Muscle of leg (tissue), 16 donors: ENCODE measurements at places on chromosomes 12 and 14. TPM values are rescaled to one million over a fixed set of nuclear protein-coding genes. Genes with fewer than 3 reads are reported as not detected.

DNA sequence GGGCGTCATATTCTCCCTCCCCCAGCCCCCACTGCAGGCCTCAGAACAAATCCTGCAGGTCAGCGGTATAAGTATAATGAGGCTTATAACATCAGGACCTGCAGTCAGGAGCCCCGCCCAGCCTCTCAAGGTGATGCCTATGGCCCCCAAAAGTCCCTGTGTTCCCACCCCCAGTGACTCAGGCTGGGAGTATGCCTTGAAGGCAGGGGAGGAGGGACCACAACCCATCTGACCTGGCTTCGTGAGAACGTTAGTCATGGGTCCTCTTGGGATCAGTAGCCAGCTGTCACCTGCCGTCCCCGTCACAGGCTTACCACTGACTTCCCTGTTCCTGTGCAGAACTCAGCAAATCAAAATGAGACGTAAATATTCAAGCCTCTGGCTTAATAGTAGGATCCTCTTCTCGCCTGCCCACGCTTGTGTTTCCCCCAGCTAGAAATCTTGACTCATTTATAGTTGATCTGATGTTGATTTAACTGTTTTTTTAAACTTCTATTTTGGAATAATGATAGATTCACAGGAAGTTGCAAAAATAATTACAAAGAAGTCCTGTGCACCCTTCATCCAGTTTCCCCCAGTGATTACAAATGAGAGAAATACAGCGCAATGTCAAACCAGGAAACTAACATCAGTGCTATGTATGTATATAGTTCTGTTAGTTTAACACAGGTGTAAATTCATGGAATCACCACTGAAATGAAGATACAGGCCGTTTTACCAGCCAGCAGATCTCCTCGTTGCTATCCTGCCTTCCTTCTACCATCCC, 107.5 kb downstream of the ADGRD1 start:
- H3K4me3 ChIP-seq, result no peak overlapping the region
- peaks cover 2% of the 10 kb centered on the region for H3K27me3 ChIP-seq
- H3K4me1 ChIP-seq, result peaks cover 5% of the 10 kb centered on the region
- no peak overlapping the region for H3K27ac ChIP-seq

The SERPINA3 gene
- 0.09 TPM for total RNA-seq

GRCh38 chr14:94051779-94052178, 25.6 kb downstream of the OTUB2 start:
- H3K27ac ChIP-seq, result no peak overlapping the region
- H3K27me3 ChIP-seq, result no peaks in the 10 kb centered on the region
- DNase-seq, result no peak

- H3K4me3 ChIP-seq, result peak within 1 kb of the TSS; percentile 97
- no peaks in the 10 kb centered on the region for H3K27me3 ChIP-seq
- H3K27ac ChIP-seq, result peak within 1 kb of the TSS; percentile 96
- DNase-seq, result peak; percentile 95
- H3K36me3 ChIP-seq, result peaks cover 6% of the 10 kb centered on the region
Measured at GRCh38 chr12:109477185-109477962, at the start of the genes KCTD10 and UBE3B. Gene KCTD10 (minus strand): TSS chr12:109477300. CDS start chr12:109477262, 38 bp downstream. Gene UBE3B (plus strand): TSS chr12:109477634. CDS start chr12:109483552, 5,918 bp downstream.

- no peaks in the 10 kb centered on the region for H3K4me1 ChIP-seq
- H3K27me3 ChIP-seq, result peaks cover 3% of the 10 kb centered on the region
- no peak for DNase-seq
- H3K36me3 ChIP-seq, result no peaks in the 10 kb centered on the region
- H3K4me3 ChIP-seq, result no peak overlapping the region
Measured at GRCh38 chr12:68067762-68068376, 78.6 kb downstream of the IFNG-AS1 start.

The CSRP2 gene
- 40.8 TPM for total RNA-seq

The MYH6 gene
- total RNA-seq, result 0.66 TPM

The SMIM41 gene
- total RNA-seq, result 0.13 TPM

The GZMH gene
- total RNA-seq, result 0.40 TPM

The SIX1 gene
- 46.2 TPM for total RNA-seq

DNA sequence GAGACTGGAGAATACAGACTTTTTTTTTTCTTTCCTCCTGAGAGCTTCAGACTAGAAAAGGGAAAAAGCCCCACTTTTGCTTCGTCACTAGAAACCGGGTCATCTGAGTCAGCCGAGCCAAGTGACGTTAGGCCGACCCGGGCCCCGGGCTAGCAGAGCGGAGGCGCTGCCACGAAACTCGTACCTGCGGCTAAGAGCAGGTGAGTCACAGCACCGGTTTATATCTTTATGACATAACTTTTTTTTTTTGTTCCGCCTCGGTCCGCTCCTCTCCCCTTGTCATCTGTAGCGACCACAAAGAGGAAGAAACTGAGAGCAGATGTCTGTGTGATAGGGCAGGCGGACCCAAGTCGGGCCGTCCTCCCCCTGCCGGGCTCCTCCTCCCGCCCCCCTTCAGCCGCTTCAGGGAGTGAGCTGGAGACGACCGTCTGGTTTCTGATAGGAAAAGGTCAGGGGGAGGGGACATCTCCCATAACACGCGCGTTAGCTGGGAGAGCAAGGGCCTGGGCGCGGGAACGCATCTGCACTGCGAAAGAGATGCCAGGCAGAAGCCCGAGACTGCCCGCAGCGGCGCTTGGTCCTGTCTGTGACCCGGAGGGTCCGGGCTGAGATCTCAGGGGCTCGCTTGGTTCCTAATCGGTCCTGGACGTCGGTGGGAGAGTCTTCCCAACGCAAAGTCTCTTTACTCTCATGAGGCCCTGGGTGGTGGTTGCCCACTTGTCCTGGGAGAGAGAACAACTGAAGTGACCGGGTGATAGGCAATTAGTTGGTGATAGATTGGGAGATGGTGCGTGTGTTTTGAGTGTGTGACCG, 586 bp downstream of the TTC6 start:
- H3K27me3 ChIP-seq, result peaks cover 94% of the 10 kb centered on the region
- DNase-seq, result no peak
- H3K36me3 ChIP-seq, result no peaks in the 10 kb centered on the region
- peaks cover 40% of the 10 kb centered on the region for H3K4me1 ChIP-seq

DNA sequence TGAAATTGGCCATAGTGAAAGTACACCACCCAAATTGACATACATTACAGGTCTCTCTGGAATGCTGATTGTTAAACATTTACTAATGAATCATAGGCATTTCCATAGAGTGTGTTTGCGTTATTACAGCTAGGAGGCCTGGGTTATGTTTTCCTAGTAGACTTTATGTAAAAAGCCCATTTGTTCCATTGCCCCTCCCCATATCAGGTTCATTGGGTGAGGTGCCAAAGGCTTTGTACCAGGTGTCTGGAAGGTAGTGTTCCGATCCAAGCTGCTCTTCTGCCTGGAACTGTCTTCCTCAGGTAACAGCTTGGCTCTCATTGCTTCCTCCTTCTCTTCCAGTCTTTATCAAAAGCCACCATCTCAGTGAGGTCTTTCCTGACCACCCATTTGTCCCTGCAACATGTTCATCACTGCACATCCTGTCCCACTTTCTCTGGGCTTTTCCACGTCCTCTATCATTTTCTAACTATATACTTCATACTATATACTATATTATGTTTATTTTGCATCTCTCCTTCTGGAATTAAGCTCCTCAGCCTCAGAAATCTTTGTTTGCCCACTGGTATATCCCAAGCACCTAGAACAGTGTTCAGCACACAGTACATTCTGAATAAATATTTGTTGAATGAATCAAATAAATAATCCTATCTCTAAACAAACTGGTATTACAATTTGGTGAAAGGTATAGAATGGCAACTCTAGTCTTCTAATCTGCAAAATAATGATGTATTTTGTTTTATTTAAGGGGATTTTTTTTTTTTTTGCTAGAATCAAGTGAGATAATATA, 252.3 kb downstream of the KTN1 start:
- no peak for DNase-seq
- no peak overlapping the region for H3K4me3 ChIP-seq
- peaks cover 2% of the 10 kb centered on the region for H3K27me3 ChIP-seq
- H3K27ac ChIP-seq, result no peak overlapping the region
- H3K4me1 ChIP-seq, result no peaks in the 10 kb centered on the region

DNA sequence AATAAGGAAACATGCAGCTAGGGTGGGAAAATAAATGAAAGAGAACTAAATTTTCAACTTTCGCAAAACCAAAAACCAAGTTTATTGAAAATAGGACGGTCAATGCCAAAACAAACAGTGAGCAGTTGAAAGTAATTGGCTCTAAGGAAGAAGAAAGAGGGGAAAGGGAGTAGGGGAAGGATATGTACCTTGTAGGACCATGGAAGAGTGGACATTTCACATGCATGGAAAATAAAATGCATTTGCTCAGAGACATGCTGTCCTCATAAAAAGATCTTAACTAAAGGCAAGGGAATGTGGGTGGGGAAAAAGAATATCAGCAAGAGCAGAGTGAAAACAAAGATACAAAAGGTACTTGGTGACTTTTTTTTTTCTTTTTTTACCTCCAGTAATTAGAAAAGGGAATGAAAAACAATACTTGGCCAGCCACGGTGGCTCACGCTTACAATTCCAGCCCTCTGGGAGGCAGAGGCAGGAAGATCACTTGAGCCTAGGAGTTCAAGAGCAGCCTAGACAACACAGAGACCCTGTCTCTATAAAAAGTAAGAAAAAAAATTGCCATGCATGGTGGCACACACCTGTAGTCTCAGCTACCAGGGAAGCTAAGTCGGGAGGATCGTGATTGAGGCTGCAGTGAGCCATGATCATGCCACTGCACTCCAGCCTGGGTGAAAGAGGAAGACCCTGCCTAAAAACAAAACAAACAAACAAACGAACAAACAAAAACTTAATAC, 6.6 kb downstream of the TXNDC16 start:
- DNase-seq, result no peak
- H3K27me3 ChIP-seq, result no peaks in the 10 kb centered on the region
- H3K4me3 ChIP-seq, result no peak overlapping the region
- no peaks in the 10 kb centered on the region for H3K4me1 ChIP-seq
- H3K27ac ChIP-seq, result no peak overlapping the region

- no peak for DNase-seq
- H3K27me3 ChIP-seq, result no peaks in the 10 kb centered on the region
- H3K4me3 ChIP-seq, result no peak overlapping the region
- no peaks in the 10 kb centered on the region for H3K4me1 ChIP-seq
- no peaks in the 10 kb centered on the region for H3K36me3 ChIP-seq
- H3K27ac ChIP-seq, result no peak overlapping the region
Measured at GRCh38 chr12:67999244-67999643, 10.0 kb downstream of the IFNG-AS1 start.

- H3K36me3 ChIP-seq, result peaks cover 2% of the 10 kb centered on the region
- H3K27ac ChIP-seq, result peak overlapping the region; percentile 72
- H3K4me3 ChIP-seq, result peak overlapping the region; percentile 82
- no peak for DNase-seq
Measured at GRCh38 chr12:4539167-4539870, 629 bp downstream of the RAD51AP1 start.

- H3K27me3 ChIP-seq, result no peaks in the 10 kb centered on the region
- peaks cover 3% of the 10 kb centered on the region for H3K36me3 ChIP-seq
- no peak for DNase-seq
- no peak overlapping the region for H3K4me3 ChIP-seq
- H3K4me1 ChIP-seq, result no peaks in the 10 kb centered on the region
Measured at GRCh38 chr12:68630598-68630997, 19.9 kb downstream of the RAP1B start.

The NUAK1 gene
- total RNA-seq, result 8.0 TPM
